Stimulated activated CD8-positive, alpha-beta memory T cell treated with anti-CD3 and anti-CD28 coated beads, Interleukin-4, amount 100 ng/mL, for 24 hours (primary cell): ENCODE measurements at places on chromosomes 5 and 9.

DNA sequence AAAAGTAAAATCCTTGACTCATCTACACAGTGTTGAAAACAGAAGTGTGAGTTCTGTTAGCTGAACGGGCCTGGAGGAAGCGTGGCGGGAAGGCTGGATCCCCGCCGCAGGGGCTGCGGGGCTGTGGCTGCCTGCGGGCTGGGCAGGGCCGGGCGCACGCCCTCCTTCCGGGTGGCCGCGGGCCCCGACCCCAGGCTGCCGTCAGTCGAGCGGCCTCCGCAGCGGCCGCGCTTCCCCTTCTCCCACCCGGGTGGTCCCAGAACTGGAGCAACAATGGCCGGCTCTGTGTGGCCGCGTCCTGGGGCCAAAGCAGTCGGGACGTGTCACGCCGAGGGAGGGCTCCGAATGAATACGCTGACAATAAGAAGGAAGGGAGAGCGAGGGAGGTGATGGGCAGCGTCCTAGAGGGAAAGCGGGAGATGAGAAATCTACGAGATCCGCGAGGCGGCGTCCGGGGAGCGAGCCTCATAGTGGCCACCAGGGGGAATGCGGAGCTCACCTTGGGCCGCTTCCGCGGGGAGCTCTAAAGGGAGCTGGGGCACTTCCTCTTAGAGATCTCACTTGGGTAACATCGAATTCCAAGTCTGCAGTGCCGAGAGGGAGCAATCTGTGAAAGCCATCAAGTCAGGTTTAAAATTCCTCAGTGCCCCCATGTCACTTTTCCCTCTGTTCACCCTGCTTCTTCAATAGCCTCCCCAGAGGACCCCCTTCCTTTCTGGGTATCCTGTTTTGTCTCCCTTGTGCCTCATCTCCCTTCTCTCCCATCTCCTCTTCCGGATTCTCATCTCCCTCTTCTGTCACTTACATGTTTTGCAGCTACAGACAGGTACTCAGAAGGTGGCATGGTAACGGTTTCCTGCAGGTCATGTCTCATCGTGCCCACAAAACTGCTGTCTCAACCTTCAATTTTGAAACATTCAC lies 83.9 kb downstream of the SLC1A3 start:
- peak; percentile 43 for DNase-seq

- no peak for DNase-seq
These were observed 393.0 kb downstream of the CDH12 start for GRCh38 chr5:22460189-22460588.

DNA sequence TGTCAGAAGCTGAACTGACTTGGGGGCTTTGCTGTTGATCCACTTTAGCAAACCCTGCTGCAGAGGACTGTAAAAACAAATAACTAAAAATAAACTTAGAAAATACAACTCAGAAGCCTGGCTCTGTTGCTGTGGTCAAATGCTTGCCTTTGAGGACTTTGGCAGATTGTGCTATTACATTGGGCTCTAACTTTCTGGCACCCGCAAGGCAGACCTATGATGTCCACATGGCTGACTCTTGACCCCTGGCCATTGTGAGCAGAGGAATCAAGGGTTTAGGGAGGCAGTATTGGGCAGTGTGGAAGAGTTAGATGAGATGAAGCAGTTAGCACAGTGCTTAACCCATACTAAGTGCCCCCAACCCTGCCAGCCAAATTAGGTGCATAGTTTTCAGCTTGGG lies 34.0 kb downstream of the OTULIN start:
- no peak for DNase-seq

- no peak for DNase-seq
These were observed 146.3 kb downstream of the DMAC1 start for GRCh38 chr9:7653262-7653661.

GRCh38 chr5:14231156-14231555 lies 88.0 kb downstream of the TRIO start:
- no peak for DNase-seq

DNA sequence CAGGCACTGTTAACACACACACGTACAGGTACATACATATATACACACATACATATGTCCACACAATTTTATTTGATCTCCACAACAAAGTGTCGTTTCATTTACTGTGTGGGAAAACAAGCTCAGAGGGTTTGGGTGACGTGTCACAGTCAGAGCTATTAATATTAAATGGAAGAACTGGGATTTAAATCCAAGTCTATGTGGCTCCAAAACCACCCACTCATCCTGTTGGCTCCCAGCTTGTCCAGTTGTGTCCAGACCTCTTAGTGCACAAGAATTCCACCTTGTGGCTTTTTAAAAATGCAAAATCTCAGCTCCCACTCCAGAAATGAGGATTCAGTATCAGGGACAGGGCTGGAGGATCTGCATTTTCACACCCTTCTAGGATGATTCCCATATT lies 52.3 kb upstream of the PTPDC1 start:
- no peak for DNase-seq

DNA sequence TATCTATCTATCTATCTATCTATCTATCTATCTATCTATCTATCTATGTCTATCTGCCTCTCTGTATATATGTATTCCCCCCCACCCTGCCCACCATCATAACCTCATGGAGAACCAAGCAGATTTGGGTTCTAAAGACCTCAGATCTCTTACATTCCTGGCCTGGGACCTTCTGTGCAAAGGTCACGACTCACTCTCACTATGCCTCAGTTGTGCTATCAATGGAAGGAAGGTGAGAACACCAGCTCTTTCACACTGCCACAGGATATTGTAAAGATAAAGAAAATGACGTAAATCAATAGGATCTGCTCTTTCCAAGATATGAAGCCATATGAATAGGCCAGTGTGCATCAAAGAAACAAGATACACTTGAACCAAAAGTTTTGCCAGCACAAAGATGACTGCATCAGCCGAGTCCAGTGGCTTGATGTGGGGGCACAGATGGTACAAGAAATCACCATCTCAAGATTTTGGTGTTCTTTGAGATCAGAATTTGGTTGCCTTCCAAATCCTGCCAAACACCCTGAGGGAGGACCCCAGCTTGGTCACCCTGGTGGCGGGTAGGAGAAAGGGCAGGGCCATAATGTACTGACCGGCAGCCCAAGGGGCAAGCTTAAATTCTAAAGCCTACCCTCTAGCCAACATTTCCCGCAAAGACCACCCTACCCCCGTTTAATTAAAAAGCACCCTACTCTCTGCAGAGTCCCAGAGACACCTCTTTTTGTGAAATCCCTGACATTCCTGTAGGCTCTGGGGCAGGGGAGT lies 8.4 kb upstream of the FGF1 start:
- no peak for DNase-seq

GRCh38 chr9:112555844-112556482 lies 69.3 kb downstream of the KIAA1958 start:
- no peak for DNase-seq

DNA sequence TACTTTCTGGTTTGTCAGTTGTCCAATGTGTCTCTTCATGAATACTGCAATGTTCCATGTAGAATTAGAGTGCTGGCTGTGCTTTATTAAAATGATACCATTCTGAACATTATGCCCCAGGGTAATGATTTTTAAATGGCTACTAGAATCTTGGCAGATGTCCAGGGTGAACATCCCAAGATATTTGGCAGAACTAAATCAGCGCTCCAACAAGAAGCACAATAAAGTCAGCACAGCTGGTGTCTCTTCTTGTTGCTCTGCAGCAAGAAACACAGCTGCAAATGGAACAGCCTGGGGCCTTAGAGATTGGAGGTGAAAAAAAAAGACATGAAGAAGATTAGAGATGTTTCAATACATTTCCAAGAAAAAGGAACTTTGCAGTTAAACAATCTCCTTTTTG lies 248.3 kb downstream of the CDH18 start:
- no peak for DNase-seq

GRCh38 chr5:167361795-167362194 lies 929.6 kb upstream of the WWC1 start:
- no peak for DNase-seq

GRCh38 chr9:124792257-124793014 lies 15.5 kb downstream of the OLFML2A start:
- DNase-seq = no peak

GRCh38 chr5:128649192-128649591 lies 111.1 kb upstream of the FBN2 start:
- DNase-seq = no peak

- no peak for DNase-seq
These were observed 270.7 kb upstream of the TRPC7 start for GRCh38 chr5:136636001-136636400.

DNA sequence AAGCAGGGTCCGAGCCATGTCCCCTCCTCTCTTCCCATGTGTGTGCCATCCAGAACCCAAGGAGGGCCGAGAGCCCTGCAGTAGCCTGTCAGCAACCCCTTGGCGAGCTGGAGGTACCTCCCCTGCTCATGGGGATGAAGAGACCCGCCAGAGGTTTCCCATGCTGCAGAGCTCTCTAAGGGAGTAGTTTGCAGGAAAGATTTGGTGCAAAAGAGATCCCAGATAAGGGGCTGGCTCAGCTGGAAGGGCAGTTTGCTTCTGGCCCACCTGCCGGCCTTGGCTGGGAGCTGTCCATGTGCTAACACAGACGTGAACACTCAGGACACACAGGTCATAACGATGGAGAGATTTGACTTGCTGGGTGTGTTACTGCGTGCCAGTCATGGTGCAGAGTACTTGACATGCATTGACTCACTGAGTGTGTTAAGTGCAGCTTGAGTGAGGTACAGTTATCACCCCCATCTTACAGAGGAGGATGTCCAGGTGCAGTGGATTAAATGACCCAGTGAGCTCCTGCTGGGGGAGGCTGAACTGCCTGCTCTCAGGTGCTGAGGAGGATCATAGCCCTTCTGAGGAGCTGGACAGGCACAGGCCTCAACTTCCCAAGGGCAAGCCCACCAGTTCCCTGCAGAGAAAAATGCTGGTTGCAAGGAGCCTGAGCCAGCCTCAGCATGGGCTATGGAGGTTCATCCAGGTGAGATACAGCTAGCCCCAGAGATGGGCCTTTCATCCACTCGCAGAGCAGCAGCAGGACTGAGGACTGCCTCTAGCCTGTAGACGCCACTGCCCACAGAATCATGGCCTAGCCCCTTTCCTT lies 6.3 kb upstream of the SLC25A48 start:
- no peak for DNase-seq

- peak; percentile 89 for DNase-seq
These were observed at the start of gene AGGF1 for GRCh38 chr5:77030097-77031071. AGGF1 (plus strand) TSS chr5:77030404; CDS start chr5:77030767, 363 bp downstream.

GRCh38 chr5:138875946-138876345 lies 811 bp upstream of the LRRTM2 start:
- no peak for DNase-seq

DNA sequence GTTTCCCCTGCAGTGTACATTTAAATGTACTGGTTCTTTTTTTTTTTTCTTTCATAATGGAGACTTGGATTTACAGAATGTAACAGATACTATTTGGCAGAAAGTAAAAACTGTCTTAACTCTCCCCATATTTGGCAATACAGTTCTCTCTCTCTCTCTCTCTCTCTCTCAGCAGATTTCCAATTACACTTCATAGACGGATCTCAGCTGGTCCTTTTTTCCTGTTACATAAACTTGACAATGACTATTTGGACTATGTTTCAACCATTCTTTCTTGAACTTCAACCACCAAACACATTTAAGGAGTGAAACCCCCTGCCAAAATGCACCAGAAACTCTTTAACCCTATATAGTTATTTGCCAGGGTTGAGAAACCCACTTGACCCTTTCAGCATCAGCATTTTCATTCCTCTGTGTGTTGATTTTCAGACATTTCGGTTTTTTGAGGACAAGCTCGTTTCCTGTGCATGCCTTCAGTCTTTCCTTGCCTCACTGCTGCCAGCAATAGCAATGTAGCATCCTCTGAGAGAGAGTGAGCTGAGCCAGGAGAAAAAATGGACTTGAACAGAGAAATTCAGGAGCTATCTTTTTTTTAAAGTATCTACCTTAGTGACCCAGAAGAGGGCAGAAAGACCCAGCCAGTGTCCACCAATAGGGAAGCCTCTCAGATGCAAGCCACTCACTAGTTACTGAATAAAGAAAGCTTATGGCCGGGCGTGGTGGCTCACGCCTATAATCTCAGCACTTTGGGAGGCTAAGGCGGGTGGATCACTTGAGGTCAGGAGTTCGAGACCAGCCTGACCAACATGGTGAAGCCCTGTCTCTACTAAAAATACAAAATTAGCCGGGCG lies 26.0 kb upstream of the GNA14 start:
- DNase-seq = no peak

DNA sequence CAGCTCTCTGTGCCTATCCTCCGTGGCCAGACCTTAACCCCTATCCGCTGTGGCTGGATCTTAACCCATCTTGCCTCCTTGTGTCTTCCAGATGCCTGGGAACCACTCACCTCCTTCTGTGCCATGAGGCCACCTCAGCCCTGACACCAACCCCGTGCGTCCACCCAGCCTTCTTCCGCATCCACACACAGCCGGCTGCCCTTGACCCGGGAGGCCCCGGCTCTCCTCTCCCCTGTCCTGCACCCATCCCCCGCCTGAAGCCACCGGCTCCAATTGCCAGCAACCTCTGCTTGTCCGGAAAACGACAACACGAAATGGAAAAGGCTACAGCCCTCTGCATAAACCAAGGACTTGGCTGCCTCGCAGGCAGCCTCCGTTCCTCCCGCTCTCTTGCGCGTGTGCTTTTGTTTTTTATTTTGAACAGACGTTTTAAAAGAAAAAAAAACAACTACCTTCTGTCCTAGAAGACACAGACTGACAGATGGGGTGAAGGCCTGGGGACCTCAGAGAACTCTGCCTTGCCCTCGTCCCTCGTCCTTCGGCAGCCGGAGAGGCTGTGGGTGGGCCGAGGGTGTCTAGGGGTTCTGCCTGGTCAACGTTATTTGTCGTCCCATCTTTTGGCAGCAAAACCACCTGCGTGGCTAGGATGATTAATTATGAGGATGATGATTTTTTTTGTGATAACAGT lies 32.5 kb upstream of the HMCN2 start:
- DNase-seq = no peak

- no peak for DNase-seq
These were observed 1.4 kb upstream of the AGGF1 start for GRCh38 chr5:77028631-77029375.

DNA sequence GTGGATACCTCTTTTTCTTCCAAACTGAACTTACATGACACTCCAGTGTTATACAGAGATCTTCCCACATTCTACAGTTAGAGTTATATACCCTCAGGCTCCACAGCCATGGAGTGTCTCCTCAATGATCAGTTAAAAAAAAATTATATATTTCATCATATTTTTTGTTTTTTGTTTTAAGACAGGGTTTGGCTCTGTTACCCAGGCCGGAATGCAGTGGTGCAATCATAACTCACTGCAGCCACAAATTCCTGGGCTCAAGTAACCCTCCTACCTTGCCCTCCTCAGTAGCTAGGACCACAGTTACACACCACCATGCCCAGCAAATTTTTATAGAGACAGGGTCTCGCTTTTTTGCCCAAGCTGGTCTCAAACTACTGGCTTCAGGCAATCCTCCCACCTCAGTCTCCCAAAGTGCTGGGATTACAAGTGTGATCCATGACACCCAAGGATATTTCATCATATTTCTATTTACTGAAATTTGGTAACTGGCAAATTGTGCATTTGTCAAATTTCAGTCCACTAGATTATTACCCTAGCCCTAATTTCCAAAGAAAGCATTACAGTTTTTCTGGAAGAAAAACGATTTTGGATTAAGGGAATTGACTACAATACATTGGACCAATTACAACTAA lies 18.1 kb upstream of the SCAI start:
- DNase-seq = no peak
